ENCODE measurements at places on chromosomes 4 and X.

GRCh38 chrX:141609111-141609510 is 19.6 kb downstream of the SPANXA2 start:
- DNase-seq, result no peak

DNA sequence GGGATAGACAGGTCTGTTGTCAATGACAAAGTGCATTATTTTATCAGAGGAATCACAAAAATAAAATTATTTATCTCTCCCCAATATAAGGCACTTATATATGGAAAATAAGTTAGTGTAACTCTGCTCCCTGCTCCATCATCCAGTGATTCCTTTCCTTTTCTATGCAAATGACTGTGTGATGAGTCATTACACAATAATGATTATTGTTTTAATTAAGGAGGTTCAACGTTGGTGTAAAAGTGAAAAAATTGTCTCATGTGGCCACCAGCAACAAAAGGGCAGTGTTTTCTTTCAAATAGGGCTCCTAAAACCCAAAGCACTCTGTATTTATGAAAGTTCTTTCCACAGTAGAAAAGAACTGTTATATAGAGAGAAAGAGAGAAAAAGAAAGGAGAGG is 16.7 kb downstream of the SLC7A11 start:
- no peak for DNase-seq

DNA sequence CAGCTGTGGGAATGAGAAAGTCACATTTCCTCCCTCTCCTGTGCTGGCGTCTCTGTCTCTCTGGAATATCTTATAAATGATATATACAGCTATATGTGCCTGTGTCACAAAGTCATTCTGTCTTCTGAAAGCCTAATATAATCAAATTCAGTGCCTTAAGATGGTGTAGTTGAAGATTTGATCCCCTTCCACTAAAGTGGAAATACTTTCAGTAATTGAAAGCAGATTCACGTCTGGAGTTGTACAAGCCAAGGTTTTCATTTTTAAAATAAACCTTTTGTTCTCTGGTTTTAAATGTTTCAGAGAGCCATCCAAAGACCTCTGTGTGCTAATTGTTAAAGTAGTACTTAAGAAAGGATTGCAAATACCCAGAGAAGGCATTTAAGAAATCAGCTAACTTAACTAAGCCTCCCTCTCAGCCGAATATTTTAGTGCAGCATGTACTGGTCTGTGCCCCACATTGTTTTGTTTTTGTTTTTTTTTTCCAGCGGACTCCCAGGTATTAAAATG is 206.8 kb downstream of the TENM3 start:
- no peak for DNase-seq

- DNase-seq, result no peak
Observed at GRCh38 chrX:22520128-22520828, 247.6 kb downstream of the CBLL2 start.

GRCh38 chrX:71493111-71493613 is 39.7 kb upstream of the OGT start:
- no peak for DNase-seq

- no peak for DNase-seq
Observed at GRCh38 chr4:84324303-84325245, 174.5 kb downstream of the NKX6-1 start.

GRCh38 chr4:58166490-58166889 is 1056.3 kb upstream of the IGFBP7 start:
- no peak for DNase-seq

GRCh38 chr4:3822230-3822947 is 56.2 kb downstream of the ADRA2C start:
- no peak for DNase-seq

- DNase-seq, result no peak
Observed at GRCh38 chrX:64894454-64895038, 81.7 kb downstream of the ZC4H2 start.

- no peak for DNase-seq
Observed at GRCh38 chr4:113591982-113592381, 169.6 kb downstream of the CAMK2D start.

DNA sequence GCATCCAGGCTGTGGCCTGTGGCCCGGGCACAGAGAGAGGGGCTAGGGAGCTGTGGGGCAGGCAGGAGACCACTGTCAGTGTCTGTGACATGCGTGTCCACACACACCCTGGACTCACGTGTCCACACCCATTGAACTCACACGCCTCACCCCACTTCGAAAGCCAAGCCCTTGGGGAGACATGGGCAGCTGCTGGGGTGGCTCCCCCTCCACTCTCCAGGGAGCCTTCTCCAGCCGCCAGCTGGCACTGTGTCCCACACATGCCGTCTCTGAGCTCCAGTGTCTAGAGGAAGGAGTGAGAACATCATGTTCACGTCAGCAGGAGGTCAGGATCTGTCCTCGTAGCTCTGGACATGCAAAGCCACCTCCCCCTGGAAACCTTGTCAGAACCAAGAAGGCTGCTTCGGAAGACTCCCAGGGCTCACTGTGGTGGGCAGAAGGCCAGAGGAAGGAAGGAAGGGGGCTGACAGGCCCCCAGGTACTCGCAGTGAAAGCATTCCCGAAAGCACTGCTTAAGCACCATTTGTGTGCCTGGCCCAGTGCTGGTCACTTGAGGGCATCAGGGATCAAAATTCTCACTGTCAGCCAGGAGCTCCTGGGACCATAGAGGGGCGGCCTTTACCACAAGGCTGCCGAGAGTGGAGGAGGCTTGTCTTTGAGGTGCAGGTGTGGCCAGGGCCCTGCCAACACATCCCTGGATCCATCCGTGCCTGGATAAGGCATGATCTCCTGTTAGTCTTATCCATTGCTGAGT is 61.4 kb downstream of the HTRA3 start:
- no peak for DNase-seq

- no peak for DNase-seq
Observed at GRCh38 chrX:133229361-133229760, 11.2 kb upstream of the TFDP3 start.

DNA sequence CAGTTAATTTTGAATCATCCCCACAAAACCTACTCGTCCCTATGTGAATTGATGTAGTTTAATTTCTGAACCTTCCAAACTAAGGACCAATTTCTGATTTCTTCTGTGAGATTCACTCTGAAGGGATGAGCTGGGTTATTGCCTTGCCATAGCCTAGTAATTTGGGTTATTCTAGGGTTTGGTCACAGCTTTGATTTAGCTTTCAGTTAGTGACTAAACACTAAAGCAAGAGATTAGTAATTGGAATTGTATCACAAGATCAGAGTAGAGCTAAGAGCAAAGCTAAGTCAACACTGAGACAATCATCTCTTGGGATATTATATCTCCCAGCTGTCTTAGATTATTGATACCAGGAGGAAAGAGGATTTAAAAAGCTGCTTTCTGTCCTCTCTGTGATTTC is 588.0 kb downstream of the CCSER1 start:
- no peak for DNase-seq

GRCh38 chr4:2860391-2861348 is 17.0 kb downstream of the ADD1 start:
- no peak for DNase-seq

DNA sequence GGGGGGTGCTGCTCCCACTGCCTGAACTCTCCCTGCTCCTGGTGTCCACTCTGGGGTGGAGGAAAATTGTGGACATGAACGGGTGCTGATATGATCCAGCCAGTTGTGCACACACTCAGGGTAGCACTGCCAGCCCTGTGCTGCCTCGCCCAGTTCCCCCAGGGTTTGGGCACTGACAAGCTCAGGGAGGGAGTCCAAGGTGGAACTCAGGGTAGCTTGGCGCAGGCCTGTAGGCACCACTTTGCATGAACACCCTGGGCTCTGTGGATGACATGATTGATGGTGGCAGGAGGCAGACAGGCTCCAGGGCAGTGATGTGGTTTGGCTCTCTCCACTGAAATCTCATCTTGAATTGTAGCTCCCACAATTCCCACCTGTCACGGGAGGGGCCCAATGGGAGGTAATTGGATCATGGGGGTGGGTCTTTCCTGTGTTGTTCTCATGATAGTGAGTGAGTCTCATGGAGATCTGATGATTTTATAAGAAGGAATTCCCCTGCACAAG is 572.0 kb upstream of the PABPC4L start:
- DNase-seq, result no peak

DNA sequence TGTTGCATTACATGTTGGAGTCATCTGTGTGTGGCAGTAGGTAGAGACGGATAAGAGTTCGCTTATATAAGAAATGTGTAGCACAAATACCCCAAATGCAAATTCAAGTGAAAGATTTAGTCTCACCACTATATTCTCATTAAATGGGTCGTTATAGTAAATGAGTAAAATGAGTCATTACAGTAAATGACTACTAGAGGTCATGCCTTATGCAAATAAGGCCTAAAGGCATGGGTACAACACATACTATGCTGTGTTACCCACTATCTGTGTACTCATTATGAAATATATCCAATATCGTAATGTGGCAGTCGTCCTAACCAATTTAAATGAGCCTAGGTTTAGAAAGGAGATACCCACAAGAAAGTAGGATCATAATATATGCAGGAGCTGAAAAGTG is 1603.1 kb downstream of the C4orf33 start:
- DNase-seq, result no peak

- no peak for DNase-seq
Observed at GRCh38 chr4:88177983-88178625, 19.7 kb upstream of the ABCG2 start.

- DNase-seq, result no peak
Observed at GRCh38 chr4:11817088-11817487, 388.4 kb upstream of the HS3ST1 start.

DNA sequence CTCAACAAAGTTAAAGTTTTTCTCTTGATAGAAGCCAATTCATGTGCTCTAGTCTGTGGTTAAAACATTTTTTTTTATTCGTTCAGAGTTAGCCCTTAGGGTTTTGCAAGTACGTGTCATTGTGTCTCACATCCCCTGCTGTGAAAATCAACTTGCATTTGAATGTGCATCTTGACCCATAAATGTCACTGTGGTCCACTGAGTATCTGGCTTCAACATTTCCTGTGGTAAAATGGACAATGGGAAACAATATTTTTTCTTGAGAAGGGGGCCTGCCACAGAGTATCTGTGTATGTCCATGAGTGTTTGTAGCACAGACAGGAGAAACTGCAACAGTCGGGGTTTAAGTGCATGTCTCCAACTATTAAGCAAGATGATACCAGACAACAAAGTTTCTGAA is 554.8 kb upstream of the TENM3 start:
- DNase-seq, result no peak

GRCh38 chr4:43224559-43224958 is 332.0 kb downstream of the GRXCR1 start:
- no peak for DNase-seq

DNA sequence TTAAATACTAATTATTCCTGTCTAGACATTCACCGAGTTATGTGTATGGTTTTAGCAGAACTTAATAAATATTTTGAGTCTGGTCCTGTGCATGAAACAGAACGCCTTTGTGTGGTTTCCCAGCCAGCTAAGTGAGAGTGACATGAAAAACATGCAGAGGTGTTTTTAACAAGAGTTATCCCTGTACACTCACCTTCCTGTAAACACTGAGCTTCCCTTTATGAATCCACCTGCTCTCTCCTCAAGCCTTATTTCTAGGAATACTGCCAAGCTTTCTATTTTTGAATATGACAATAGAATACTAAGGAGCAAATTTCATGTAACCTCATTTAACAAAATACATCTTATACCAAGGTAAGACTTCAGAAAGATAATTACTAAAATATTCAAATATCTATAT is 270.3 kb upstream of the CTSO start:
- no peak for DNase-seq

DNA sequence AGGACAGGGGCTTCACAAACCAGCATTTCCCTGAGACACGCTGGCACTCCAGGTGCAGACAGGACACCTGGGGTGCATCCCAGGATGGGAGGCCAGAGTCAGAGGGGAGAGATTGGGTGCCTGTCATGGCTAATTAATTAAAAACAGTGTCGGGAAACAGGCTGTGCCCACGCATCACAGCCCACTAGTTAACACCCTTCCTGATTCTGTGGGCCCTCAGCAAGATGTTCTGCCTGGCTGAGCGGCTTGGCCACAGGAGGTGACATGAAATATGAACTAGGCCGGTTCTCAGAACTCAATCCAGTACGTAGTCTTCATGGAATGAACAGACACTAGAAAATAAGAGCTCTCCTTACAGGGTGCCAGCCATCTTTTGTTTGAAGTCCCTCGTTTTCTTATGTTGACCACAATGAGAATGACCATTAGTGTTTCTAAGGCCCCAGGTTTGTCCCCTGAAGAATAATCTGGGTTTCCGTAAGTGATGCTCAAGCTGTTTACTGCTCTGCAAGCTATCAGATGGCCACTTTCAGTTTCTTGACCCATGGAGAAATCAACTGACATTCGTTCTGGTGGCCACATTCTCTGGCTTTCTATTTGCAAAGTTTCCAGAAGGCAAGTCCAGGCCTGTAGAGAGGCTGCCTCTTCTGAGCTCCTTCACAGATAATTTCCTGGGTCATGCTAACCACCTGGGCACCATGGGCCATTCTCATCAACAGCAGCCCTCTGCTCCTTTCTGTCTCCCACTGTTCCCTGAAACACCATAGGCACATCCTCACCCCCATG is 72.3 kb downstream of the SLC34A2 start:
- no peak for DNase-seq

DNA sequence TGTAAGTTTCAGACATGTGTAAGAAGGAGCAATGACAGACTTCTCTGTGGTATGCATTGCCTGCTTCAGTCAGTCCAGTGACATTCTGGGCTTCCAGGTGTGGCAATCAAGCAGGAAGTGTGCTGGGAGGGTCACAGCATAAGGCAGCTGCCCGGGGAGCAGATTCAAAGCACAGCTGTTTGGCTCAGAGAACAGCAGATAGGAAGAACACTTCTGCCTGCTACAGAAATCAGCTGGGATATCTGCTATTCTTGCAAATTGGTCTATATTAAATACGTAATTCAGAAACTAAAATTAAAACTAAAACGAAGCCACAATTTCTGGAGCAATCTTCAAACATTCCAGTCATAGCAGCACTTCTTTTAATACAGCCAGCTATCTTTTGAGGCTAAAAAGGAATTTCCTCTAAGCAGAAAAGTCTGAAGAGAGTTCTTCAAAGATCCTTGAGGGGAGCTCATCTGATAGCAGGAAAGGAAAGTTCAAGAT is 47.5 kb upstream of the GALNT7 start:
- no peak for DNase-seq

DNA sequence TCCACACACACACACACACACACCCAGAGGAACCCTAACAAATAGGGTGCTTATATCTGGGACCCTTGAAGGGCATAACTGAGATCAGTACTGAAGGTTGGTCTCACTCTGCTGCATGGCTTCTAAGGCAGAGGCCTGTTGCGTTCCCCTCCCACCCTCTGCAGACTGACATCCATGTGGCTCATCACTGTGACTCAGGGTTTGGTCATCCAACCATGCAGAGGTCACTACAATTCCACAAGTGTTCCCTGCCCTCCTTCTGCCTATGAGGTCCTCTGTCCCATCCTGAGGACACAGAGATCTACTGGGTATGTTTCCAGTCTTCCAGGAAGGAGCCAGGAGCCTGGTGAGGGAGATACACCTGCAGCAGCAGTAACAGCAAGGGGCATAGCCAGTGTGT is 55.8 kb downstream of the XAGE2 start:
- DNase-seq, result no peak

GRCh38 chrX:15158736-15159406 is 111.0 kb downstream of the ASB9 start:
- no peak for DNase-seq

- DNase-seq, result no peak
Observed at GRCh38 chr4:40563401-40563800, 66.3 kb downstream of the RBM47 start.

- no peak for DNase-seq
Observed at GRCh38 chrX:139758809-139759208, 50.8 kb upstream of the MCF2 start.

GRCh38 chr4:158610790-158611189 is 60.9 kb downstream of the C4orf46 start:
- no peak for DNase-seq
